ENCODE measurements at places on chromosomes 1 and 21.
A peak's percentile ranks its signal among the peaks of the same experiment; 100 is the strongest.

DNA sequence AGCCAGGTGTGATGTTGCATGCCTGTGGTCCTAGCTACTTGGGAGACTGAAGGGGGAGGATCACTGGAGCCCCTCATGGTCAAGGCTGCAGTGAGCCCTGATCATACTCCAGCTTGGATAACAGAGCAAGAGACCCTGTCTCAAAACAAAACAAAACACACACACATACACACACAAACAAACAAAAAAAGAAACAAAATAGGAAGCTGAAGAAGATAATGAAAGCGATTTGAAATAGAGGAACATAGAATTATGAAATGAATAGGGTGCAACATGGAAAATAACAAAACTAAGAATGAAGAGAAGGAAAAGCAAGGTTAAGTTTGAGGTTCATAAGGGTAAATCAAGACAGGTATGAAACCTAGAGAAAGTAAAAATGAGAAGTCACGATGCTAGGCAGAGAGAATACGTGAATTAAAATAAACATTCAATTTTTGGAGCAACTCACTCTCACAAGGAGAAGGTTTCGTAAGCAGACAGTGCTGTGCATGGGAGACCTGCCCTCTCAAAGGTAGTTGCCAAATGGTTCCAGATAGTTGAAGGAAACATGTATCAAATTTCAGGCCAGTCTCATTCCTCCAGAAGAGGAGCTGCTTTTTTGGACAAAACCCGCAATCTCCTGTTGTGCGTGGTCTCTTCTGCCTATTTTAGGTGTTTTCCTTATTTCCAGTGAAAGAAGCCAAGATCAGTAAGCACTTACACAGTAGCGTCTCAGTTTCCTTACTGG is 3.3 kb downstream of the CD46 start:
- DNase-seq, result no peak

DNA sequence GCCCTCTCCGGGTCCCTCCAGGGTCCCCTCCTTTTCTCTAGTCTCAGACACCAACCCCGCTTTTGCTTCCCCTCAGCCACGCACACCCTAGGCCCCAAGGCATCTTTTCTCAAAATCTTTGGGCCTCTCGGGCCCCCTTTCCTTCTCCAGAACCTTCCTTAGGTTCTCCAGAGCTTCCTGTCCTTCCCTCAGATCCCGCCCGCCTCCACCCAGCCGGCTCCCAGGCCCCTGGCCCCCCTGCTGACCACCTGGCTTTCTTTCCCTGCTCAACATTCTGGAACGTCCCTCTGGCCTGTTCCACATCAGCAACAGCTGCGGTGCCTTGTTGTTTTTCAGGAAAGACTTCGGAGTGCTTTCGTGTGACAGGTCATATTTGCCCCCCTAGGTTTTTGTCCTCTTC is 1.2 kb downstream of the ZDHHC18 start:
- DNase-seq, result no peak

- peak; percentile 11 for DNase-seq
These were observed 9.2 kb downstream of the TTF2 start for GRCh38 chr1:117069220-117069844.

DNA sequence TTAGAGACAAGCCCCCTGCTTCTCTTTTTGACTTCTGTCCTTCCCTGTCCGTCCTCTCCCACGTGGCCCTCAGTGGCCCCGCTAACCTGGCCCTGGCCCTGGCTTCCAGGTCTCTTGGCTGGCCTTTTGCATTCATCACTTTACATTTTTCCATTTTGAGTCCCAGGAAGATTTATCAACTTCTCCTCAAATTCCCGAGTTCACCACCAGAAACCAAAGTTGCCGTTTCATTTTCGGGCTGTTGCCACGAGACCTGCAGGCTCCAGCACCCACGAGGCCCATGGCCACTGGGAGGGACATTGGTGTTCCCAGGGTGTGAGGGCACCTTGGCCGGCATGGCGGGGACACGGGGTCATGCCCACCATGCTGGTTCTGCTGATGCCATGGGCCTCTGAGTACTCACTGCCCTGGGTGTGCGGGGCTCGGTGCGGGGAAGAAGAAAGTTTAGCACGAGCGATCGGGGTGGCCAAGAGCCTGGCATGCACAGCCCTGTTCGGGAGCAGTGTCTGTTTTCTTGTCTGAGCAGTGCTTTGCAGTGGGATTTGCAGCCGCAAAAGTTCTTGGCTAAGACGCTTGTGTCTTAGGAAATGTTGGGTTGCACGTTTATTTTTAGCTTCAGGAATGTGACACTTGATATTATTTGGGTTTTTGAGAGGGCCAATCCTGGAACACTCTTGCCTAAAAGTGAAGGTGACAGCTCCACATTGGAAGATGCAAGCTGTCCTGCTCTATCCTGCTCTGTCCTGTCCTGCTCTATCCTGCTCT is 40.4 kb upstream of the ADARB1 start:
- DNase-seq, result no peak

DNA sequence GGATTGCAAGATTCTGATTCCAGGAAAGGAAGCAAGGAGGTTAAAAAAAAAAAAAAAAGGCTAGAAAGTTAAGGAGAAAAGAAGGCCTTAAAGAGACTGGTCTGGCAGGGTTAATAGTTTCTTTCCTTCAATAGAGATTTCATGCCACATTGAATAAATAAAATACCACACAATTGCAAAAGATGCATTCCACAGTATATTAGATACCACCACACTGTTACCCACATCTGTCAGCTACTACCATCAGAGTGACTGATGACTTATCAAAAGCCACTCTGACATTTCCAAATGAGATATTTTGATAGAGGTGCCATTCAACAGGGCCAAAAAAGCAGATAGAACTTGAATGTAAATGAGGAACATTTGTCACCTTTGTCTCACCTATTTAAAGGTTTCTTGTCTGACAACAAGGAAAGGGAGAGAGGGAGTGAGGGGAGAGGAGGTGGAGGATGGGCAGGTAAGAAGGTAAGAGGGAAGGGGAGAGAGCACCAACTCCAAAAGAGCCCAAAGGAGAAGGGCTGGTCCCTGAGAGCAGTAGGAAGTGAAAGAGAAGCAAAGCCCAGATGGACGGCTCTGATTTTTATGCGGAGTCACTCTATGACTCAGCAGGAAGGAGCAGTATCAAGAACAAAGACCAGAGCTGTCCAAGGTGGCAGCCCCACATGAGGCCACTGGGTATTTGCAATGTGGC is 38.3 kb downstream of the LRRN2 start:
- peak; percentile 41 for DNase-seq

DNA sequence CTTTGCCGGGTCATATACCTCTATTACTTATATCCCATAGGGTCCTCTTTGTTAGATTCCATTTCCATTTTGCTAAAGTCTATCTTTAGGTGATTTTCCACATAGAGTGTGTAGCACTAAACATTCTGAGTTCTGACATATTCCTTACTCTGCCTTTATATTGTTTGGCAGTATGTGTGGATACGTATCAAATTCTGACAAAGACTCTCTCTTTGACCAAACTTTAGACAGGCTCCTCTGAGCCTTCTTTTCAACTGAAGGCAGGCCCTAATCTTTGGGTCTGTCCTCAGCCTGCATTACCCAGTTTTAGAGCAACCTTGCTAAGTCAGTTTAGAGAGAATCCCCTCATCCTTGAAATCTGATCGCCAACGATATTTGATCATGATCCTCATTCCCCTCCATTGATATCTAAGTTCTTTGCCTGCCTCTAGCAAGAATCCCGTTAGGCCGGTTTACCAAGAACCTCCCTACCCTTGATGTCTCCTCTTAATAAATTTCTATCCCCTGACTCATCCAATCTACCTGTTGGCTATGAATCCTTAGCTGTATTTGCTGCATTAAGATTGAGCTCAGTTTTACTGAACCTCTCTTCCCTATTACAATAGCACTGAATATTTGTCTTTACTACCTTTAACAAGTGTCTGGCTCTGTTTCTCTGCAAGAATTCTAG is 10.4 kb upstream of the PPT1 start:
- no peak for DNase-seq

DNA sequence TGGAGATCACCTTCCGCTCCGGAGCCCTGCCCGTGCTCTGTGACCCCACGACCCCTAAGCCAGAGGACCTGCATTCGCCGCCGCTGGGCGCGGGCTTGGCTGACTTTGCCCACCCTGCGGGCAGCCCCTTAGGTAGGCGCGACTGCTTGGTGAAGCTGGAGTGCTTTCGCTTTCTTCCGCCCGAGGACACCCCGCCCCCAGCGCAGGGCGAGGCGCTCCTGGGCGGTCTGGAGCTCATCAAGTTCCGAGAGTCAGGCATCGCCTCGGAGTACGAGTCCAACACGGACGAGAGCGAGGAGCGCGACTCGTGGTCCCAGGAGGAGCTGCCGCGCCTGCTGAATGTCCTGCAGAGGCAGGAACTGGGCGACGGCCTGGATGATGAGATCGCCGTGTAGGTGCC is 9.6 kb downstream of the SPATA46 start:
- no peak for DNase-seq

DNA sequence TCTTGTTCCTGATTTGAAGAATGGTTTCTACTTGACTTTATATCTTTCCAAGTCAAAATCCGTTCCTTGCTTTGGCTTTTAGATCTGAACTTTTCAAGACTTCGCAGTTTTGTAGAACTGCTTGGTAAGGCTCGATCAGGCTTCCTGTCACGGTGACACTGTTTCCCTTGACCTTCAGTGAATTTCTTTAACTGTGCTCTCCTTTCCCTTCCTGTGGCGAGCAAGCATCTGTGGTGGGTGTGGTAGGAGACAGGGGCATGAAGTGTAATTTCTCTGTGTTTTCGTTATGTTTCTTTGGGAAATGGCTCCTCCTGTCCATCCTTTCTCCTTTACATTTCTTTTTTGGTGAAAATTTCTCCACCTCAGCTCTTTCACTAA is 10.4 kb downstream of the STYXL2 start:
- peak; percentile 63 for DNase-seq

- no peak for DNase-seq
These were observed 1.5 kb downstream of the SHISA4 start for GRCh38 chr1:201890223-201890622.

- no peak for DNase-seq
These were observed 805.1 kb upstream of the ADAMTS5 start for GRCh38 chr21:27771938-27772483.

GRCh38 chr1:15592285-15592684 is 7.4 kb upstream of the AGMAT start:
- no peak for DNase-seq

GRCh38 chr1:184010788-184011187 is 26.7 kb downstream of the COLGALT2 start:
- no peak for DNase-seq

DNA sequence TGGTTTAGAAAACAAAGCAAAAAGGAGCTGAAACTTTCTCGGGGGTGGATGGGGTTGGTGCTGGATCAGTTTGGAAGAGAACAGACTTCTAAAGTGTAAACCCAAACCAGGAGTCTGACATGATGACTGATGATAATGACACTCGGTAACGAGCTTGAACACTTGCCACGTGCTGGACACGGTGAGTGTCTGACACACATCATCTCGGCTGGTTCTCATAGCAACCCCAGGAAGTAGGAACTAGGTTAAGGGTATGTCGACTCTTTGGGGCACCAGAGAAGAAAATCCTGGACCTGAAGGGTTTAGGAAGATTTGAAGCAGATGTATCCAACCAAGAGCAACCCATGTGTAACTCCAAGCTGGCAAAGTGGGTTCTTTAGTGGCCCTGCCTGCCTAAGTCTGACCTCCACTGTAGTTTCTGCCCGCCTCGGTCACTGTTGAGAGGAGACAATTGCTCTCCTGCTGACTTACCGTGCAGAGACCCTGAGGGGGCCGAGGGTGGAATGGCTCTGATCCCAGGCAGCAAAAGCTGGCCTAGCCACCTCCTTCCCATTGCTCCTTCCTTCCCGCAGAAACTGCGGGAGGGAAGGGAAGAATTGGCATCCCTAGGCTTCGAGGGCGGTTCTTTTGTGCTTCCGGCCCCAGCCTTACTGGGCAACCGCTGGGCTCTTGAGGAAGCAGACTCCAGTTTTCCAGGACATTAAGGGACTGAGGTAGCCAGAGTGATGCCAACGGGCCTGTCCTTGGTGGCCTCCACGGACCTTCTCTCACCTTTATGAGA is 156.0 kb downstream of the TOMM20 start:
- DNase-seq, result no peak

DNA sequence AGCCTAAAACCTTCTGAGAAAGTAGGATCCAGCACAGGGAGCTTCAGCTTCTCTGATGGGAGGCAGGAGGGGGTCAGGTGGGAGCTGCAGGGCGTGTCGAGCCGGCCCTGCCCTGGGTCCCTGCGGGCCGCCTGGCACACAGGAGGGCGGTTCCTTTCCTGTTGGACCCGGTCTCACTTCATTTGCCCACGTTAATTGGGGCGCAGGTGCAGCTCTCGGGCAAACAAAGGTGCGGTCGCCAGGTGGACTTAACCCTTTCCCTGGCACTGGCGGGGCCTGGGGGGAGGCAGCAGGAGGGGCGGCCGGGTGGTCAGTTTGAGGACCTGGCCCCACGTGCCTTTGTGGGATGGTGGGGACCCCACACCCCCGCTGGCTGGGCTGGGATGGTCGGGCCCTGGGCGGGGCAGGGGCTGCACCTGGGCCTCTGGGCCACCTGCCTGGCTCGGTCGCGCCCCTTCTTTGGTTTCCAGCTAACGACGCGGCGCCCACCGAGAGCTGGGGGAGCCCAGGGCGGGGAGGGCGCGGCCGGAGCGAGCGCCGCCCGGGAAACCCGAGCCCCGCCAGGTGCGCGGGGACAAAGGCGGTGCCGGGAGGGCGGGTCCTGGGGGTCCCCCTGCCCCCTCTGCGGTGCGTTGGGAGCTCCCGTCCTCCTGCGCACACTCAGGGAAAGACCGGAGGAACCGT is 20.8 kb upstream of the C1orf159 start:
- no peak for DNase-seq

DNA sequence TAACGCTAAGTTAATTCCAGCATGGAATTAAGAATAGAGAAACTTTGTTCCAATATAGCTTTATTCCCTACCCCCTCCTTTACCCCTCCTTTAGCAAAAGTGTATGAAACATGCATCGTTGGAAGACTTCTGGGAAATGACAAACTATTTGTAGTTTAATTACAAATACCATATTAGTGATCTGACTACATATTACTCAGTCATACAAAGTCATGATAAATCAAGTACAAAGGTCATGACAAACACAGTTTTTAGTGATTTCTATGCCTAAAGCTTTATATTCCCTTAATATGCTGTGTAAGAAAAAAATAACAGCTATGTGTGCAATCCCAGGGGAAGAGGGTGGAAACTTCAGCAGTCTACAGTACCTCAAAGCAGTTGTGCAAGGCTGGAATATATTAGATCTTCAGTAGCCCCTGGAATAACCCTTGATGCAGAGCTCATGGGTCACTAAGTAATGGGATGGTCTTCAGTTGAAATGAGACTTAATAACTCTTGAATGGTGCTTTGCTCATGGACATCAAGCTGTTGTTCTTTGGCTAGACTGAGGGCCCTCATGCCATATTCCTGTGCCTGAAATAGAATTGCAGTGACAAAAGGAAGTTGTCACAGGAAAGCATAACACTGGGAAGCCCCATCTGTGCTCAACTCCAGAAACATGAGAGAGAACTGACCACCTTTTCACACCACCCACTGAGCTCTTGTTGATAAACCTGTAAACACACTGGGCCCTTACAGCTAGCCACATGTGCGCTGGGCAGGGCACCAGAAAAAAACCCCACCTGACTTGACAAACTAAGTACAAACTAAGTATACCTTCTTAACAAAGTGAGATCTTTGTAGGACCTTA is 25.3 kb downstream of the ZMYND12 start:
- DNase-seq, result no peak

DNA sequence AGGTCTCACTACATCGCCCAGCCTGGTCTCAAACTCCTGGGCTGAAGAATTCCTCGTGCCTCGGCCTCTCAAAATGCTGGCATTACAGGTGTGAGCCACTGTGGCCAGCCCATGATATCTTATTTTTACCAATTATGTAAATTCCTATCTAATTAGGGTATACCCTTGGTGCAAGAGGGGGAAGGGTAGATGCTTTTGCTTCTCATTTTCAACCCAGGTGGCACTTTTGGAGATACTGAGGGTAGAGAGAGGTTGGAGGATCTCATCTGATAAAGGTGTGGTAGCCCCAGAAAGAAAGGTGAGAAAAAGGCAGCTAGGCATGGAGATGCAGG is 17.4 kb downstream of the ENSA start:
- no peak for DNase-seq

Measured in KBM-7 (cell line).